ENCODE measurements at places on chromosomes 2 and 18.

DNA sequence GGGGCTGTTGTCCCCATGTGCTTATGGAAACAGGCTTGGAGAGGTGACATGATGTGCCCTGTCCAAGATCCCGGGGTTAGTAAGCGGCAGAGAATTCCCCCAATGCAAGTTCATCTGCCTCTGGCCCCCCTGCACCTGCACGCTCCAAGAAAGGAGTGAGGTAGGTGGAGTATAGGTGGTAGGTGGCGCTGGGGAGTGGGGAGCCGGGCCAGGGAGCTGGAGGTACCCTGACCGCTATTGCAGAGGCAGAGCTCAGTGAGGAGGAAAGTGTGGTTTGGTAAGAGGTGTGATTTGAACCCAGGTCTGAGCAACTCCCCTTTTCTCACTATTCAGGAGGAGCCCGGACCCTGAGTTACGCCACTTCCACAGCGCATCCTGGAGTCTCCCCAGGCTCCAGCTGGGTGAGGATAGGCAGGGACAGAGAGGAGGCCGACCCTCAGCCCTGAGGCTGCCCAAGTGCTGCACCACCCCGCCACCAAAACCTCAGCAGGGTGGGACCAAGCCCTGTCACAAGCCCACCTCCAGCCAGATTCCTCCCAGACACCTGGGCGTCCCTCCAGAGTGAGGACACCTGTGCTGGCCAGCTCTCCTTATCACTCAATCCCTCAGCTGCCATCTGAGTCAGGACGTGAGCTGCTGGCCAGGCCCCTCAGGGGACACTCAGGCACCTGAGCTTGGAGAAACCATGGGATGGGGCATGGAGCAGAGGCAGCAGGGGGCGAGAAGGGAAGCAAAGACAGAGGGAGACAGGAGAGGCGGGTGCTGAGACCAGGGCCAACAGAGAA lies 5.6 kb downstream of the HAAO start:
- DNase-seq: no peak

- no peak for DNase-seq
Observed at GRCh38 chr2:172093416-172094293, 8.3 kb downstream of the DLX1 start.

GRCh38 chr2:68188831-68189230 lies 31.1 kb downstream of the PNO1 start:
- peak; percentile 43 for DNase-seq

- no peak for DNase-seq
Observed at GRCh38 chr2:241135737-241136136, 13.5 kb downstream of the PASK start.

DNA sequence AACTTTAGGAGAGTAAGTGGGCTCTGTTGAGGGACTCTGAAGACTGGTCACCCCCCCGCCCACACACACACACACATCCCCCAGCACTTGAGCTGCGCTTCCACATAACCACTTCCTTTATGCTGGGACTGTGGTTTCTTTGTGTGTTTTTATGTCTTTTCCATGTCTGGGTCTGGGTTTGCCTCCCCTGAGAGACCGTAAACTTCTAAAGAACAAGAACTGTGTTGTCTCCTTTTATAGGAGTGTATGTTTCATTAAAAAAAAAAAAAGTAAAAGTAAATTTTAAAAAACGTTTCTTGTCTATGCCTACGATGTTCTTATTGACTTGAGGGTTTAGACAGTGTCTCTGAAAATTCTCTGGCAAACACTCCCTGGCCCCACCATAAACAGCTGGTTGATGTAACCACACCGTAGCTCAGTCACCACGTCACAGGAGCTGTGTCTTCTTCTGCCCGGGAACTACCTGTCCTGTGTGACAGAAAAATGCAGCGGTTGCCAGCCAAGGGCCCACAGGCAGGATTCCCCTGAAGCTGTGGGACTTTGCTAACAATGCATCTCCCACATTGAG lies 68.0 kb downstream of the KLHL29 start:
- DNase-seq: no peak

GRCh38 chr2:198214114-198214596 lies 409.8 kb downstream of the PLCL1 start:
- no peak for DNase-seq

DNA sequence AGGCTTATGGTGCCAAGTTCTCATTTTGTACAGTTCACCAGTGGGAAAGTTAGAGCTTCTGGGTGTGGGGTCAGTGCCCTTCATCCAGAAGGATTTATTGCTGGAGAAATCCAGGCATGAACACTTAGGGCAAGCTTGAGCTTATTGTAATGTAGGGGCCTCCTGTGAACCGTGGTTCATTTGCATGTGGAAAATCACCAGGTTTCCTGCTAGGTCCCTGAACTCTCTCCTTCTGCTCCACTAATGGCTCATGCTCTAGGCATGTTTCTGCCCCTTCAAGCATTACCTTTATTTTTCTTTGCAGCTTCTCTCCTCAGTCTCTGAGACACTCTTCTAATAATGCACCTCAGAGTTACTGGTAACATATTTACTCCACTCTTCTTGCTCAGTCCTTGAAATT lies 79.3 kb upstream of the FAM98A start:
- DNase-seq: no peak

DNA sequence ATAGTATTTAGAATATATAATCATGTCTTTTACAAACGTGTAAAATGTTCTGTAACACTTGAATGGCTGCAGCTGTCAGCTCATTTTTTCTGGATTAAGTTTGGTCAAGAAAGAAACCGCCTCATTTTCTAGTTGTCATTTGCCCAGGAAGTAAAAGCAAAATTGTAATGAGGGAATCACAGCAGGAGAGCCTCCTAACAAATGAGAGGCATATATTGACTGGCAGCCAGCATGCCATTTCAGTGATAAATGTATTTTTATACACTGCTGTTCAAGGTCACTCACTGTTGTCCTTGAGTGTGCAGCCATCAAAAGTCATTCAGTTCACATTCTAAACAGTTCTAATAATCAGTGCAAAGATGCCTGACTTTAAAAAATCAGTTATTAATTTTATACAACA lies 144.3 kb upstream of the BOD1L2 start:
- DNase-seq: no peak

GRCh38 chr2:118722976-118723375 lies 124.5 kb downstream of the EN1 start:
- DNase-seq: no peak

DNA sequence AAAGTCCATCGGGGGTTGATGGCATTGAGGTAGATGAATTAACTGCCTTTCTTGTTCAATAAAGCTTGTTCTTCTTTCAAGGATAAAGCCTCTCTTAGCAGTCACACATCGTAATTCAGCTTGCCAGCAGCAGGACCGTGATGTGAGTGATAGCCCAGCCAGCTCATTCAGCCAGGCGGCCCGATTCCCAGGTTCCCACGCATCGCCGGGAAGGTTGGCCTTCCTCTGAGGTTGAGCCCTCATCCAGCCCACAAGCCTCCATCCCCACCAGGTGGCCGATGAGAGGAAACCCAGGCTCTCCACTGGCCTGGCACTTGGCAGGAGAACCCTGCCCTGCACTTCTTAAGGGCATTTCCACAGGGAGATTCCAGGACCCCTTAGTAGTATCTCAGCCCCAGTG lies 4.7 kb downstream of the AGAP1 start:
- DNase-seq: no peak

DNA sequence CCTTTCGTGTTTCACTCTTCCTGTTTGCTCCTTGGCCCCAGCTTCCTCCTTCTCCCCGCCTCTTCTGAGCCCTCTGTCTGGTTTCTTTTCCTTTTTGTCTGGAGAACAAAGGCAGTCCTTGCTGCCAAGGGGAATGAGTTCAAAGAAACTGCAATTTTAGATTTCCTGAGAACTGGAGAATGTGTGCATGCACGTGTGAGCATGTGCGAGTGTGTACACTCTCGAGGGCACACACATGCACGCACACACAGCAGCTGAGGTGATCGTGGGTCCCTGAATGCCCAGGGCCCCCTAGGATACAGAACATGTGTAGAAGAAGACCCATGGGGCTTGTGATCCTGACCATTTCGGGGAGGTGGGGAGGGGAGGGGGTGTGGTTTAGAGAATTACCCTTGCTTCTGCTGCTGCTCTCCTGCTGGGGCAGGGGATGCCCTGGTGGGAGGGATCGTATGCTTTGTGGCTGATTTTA lies 151.8 kb downstream of the DYSF start:
- DNase-seq: no peak

GRCh38 chr18:31101183-31102024 lies 817 bp downstream of the DSC2 start:
- no peak for DNase-seq

DNA sequence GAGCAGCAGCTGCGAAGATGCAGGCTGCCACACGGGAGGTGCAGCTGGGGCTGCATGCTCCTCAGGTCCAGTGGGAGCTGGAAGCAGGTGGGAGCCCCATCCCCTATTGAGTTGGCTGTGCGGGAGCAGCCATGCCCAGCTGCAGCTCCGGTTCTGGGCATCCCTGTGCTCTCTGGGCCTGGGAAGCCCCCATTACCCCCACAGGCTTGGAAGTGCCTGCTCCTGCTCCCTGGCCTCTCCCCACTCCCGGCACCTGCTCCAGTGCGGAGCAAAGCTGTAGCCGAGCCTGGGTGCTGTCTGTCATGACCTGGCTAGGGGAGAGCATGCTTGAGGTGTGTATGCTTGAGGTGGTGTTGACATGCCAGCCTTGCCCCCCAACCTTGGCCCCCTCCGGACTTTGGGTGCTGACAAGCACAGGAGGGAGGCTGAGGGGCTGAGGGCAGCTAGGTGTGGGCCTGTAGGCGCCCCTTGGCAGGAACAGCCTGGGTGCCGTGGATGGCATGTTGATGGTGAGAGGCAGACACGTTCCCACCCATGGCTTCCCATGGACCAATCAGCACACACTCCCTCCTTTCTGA lies 21.5 kb downstream of the ANKRD29 start:
- no peak for DNase-seq

- DNase-seq: no peak
Observed at GRCh38 chr2:22990246-22990645, 394.7 kb upstream of the KLHL29 start.

DNA sequence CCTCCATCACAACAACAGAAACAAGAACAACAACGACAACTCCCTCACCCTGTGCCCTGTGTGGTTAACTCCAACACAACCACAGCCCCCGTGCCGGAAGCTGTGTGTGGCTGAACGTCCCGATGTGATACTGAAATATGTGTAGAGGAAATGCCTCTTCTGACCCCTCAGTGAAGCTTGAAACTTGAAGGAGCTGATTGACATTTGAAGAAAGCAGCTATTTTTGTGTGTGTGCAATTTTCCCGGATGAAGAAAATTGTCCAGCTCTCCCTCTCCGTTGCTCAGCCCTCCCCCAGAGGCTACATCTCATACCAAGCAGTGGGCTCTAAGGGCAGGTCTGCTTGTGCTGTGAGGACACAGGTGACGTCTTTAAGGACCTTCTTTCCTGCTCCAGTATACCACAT lies 173.8 kb downstream of the ICOS start:
- peak; percentile 89 for DNase-seq

DNA sequence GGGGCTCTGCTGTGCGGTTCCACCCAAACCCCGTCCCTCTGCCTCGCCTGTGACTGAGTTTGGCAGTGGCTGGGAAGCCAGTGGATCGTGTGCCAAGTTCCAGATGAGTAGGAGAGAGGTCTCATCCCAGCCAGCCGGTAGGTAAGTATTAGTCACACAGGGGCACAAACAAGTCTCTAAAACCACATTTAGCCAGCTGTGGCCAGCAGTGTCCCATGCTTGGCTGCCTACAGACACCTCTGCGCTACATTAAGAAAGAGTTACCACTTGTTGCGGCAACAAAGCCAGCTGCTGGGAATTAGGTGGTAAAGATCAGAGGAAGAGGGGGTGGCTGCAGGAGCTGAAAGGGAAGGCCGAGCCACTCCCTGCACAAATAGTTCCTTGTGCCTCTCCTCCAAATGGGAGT lies 81.2 kb downstream of the GATA6 start:
- DNase-seq: no peak

DNA sequence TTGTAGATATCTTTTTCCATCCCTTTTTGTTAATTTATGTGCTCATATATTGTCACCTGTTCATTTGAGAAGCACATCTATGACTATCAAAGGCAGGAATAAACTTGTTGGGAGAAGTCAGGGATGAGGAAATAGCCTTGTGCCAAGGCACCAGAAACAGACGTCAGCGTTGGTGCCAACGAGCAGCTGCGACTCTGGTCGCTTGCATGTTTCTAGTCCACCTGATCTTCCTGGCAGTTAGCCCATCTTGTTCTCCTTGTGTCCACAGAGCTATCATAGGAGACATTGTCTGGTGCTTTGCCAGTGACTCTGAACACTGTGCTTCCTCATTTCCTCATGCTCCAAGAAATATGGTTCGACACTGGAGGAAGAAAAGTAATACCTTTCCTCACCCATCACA lies 374.4 kb downstream of the PTPRM start:
- no peak for DNase-seq

GRCh38 chr2:98293931-98294687 lies 52.1 kb upstream of the CNGA3 start:
- no peak for DNase-seq

- DNase-seq: peak; percentile 27
Observed at GRCh38 chr2:180604077-180604476, 376.3 kb upstream of the UBE2E3 start.

DNA sequence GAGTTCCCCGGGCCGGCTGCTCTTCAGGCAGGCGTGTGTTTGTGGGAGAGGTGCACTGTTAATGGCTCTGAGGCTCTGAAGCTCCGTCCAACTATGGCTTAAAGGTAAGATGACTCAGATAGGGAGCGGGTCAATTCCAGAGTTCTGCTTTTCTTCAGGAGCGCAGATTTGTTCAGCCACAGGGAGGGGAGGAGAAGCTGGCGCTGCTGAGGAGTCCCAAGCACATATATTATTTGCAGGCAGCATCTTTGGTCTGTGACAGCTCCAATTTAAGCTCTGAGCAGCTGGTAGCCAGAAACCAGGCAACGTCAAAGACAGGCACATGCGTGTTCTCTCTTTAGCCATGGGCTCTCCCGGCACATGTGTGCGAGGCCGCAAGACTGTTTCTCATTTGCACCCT lies 229.2 kb downstream of the BCL2 start:
- DNase-seq: no peak

- DNase-seq: no peak
Observed at GRCh38 chr2:158034198-158034866, 67.3 kb upstream of the UPP2 start.

DNA sequence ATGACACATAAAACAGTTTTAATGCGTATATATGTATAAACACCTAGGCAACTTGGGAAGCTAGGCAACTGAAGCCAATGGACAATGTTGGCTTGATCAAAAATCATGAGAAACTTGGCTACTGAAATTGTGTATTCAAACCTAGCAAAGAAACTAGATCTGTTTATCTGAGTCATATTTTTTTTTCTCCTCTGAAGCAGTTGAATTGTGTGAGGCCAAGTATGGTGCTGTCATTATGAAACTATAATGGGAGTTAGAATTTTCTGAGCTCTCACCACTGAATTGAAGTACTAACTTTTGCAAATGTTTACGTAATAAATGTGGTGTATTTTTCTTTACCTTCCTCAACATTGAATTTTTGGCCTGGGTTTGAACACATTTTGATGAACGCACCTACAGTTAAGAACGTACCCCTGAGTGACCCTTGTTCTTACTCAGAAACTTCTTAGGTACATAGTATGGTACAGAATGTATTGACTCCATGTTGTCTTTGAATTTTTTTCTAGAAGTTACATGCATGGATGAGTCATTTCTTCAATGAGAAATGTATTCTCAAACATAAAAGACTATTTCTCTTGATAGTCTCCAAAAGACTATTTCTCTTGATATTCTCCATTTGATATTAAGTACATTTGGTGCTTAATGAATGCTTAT lies 23.8 kb downstream of the CD28 start:
- DNase-seq: peak; percentile 76

Data from CD4-positive, CD25-positive, alpha-beta regulatory T cell (primary cell).